Memory B cell (primary cell): ENCODE measurements at places on chromosomes 5 and 9.

GRCh38 chr5:141779503-141779973, 97.5 kb upstream of the ARAP3 start:
- DNase-seq, result no peak

- no peak for DNase-seq
Measured at GRCh38 chr9:87795178-87795577, 69.3 kb downstream of the CTSL start.

GRCh38 chr5:128014578-128014977, 69.0 kb upstream of the SLC12A2 start:
- no peak for DNase-seq

DNA sequence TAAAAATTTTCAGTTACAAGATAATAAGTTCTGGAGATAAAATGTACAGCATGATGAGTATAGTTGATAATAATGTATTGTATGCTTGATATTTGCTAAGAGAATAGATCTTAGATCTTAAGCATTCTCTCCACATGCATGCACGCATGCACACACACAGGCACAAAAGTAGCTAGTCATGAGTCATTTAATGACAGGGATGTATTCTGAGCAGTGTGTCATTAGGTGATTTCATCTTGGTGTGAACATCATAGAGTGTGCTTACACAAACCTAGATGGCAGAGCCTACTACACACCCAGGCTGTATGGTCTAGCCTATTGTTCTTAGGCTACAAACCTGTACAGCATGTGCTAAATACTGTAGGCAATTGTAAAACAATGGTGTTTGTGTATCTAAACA, 124.2 kb downstream of the PTTG1 start:
- DNase-seq, result no peak

- DNase-seq, result no peak
Measured at GRCh38 chr5:178210073-178210535, 5.8 kb downstream of the HNRNPAB start.

DNA sequence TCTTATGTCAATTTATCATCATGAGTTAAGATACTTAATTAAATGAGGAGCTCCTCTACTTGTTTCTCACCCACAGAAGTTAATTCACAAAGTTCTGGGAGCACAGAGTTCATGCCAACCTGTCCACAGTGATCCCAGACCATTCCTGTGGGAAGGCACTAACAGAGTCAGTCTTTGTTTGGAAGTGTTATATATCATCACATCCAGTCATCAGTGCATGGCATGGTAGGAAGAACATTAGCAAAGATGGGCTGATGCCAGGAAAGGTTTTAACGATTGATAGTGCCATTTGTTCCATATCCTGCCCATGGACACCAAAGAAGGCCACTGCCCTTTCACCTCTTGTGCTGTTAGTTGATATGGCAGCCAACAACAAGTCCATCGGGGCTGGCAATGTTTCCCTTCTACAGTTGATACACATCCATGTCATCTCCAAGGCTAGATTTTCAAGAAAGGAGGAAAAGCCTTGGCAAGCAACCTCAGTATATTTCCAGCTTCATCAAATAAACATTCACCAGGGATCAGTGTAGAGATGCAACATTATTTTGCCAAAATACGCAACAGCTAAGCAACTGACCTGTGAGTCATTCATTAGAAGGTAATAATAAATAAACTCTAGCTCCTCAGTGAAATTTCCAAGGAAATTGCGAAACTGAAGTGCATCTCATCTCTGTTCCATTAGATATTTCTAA, 169.6 kb downstream of the RORB start:
- no peak for DNase-seq

DNA sequence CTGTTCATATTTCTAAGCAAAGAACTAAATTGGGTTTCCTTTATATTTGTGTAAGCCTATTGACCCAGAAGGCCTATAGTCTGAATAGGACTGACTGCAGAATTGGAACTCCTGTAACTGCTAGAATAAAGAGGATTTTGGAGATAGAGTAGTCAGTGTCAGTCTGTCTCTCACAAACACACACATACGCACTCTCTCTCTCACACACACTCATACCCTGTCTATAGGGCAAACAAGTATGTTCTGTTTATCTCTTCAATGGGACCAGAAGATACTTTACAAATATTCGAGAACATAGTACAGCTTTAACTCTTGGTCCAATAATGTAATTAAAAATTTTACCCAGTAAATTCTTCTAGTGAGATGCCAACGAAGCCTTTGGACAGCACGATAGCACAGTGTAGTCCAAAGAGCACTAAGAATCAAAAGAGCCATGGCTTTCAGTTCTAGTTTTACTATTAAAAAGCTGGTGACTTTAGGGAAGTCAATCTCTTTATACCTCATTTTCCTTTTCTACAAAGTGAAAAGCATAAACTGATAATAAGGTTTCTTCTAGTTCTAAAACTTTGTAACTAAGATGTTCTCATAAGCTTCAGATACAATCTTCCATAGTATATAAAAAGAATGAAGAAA, 19.3 kb downstream of the ABHD17B start:
- DNase-seq, result no peak

GRCh38 chr9:129725795-129726251, 27.0 kb downstream of the PTGES start:
- no peak for DNase-seq

DNA sequence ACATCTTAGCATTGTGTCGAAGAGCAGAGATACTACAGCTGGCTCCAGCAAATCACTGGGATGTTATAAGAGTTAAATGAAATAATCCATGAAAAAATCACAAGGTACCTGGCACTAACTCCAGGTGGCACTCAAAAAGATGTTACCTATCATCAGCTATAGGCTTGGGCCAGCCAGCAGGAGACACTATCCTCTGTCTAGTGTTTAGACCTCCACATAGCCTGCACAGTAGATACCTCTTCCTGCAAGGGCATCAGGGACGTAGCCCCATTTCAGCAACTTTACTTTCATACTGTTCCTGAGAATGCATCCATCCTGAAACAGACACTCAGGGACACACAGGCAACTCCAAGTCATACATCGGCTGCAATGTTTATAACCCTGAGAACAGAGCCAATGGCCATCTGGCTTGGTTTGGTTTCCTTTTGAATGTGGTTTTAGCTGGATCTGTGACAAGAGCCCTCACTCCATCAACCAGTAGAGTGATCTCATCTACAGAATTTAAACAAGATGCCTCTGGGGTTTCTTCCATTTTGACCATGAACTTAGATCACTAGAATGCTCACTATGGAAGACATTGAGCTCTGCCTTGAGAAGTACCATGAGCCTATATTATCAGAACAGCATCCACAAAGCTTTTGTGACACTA, 69.9 kb downstream of the TLE1 start:
- no peak for DNase-seq

DNA sequence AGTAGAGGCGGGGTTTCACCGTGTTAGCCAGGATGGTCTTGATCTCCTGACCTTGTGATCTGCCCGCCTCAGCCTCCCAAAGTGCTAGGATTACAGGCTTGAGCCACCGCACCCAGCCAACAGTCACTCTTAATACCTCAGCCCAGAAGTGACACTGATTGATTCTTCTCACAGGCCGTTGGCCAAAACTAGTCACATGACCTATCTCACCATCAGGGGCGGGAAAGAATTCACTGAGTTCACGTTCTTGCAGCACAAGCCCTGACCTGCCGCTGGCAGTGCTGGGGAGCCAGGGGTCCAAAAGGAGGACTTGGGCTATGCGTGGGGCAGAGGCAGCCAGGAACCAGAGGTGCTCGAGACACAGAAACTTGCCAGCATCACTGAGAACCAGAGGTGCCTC, 55.0 kb upstream of the CPLX2 start:
- DNase-seq, result no peak

GRCh38 chr9:88692827-88693226, 157.8 kb downstream of the NXNL2 start:
- DNase-seq, result no peak

- DNase-seq, result no peak
Measured at GRCh38 chr9:5509573-5509972, 758 bp upstream of the PDCD1LG2 start.

DNA sequence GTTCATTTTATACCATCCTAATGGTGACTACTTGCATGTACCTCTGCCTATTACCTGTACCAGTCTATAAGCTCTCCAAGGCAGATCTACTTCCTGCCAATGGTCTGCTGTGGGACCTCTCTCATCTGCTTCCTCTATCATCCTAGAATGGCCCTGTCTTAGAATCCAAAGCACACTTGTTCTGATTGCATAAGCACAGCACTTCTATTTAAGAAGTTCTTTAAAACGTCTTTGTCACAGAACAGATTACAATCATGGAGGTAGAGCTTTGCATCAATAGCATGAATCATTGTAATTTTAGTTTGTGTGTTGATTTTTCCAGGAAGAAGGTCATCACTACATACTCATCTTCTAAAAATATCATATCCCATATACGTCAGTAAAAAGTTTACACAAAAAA, 131.8 kb upstream of the ACOT12 start:
- DNase-seq, result no peak

DNA sequence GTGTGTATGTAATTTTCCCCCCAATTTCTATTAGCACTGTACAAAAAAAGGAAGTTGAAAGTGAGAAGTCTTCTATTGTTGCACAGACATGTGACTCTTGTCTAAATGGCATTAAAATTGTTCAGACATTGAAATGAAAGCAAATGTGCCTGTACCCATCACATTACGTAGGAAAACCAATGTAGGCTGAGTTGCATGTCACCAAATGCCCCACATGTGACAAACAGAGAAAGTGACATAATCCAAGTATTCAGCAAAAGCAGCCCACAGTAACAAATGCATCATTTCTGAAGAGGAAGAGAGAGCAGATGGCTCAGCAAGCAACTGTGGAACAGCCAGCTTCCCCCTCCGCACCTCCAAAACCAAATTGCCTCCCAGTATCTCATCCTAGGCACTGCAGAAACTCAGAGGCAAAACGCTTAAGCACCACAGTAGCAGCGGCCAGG, 161.5 kb upstream of the NR4A3 start:
- DNase-seq, result peak; percentile 67

GRCh38 chr5:78964889-78965288, 20.2 kb downstream of the ARSB start:
- peak; percentile 57 for DNase-seq

- DNase-seq, result no peak
Measured at GRCh38 chr5:57181154-57181553, 7.3 kb downstream of the GPBP1 start.

DNA sequence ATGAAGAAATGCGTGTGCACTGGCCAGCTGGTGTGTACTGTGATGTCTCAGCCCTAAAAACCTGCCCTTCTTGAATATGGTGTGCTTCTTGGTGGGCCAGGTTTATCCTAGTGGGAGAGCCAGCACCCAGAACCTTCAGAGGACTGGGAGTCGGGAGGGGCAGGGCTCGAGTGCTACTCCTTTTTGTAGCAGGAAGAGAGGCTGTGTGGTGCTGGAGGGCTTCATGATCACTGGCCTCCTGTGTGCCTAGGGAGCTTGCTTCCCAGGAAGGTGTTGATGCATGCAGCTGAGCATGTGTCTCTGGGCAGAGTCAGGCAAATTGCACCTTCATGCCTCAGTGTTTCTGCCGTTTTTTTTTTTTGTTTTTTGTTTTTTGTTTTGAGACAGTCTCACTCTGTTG, 20.0 kb downstream of the PHF2 start:
- DNase-seq, result no peak

GRCh38 chr9:35847792-35848572, 19.0 kb downstream of the TMEM8B start:
- DNase-seq, result no peak

DNA sequence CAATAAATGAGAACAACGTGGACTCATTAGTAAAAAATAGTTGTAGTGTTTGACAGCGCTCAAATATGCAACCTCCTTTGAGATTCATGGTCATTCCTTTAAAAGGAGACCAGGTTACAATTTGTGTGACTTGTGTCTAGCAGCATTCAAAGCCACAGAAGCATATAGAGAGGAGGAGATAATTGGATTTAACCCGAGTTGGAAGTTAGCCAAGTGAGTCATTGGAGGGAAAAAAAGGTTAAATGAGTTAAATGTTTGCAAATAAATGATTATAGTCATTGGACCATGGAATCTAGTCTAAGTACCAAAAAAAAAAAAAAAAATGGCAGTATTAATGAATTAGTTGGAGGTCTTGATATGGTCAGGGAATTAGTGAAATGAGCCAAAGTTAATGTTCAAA, 90.9 kb downstream of the ITGA1 start:
- no peak for DNase-seq
